ENCODE measurements at places on chromosomes 7 and 10.

DNA sequence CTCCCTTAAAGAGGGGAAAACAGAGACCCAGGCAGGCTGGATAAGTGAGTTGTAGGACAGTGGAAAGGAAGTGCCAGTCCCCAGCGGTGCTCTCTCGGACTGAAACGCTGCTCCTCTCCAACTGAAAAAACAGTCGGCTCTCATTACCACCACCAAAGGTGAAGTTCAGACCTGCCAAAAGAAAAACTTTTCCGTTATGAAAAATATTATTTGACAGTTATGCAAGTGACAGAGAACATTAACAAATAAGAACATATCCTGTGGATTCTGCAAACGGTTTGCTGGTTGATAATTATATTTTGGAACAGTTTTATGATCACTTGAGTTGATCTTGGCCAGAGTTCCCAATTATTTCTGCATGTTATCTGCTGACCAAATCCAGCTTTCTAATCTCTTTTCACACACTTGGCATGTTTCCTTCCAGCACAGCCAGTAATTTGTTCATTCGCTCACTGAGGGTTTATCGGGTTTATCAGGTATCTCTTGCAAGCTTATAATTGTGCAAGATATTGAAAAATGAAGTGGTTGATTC, 82.6 kb downstream of the PTPRE start:
- no peak for DNase-seq

- no peak for DNase-seq
These were observed 44.6 kb upstream of the RSBN1L start for GRCh38 chr7:77651575-77652162.

- no peak for DNase-seq
These were observed 21.8 kb downstream of the VIM start for GRCh38 chr10:17249820-17250219.

- no peak for DNase-seq
These were observed 225.7 kb downstream of the BAMBI start for GRCh38 chr10:28903063-28903462.

Measured in natural killer cell treated with Interleukin-12 subunit alpha and Interleukin-12 subunit beta and Interleukin-15 and Interleukin-18, amount 100 ng/mL, for 72 hours (primary cell).